ENCODE measurements at places on chromosomes 1 and 21. TPM values are rescaled to one million over a fixed set of nuclear protein-coding genes. Genes with fewer than 3 reads are reported as not detected.

Gene TNFRSF4
- under 0.01 TPM for total RNA-seq

Gene POU3F1
- 0.17 TPM for total RNA-seq

Gene BCL2L15
- under 0.01 TPM for total RNA-seq

Gene C4BPB
- not detected for total RNA-seq

Gene BATF3
- 1.2 TPM for total RNA-seq

Gene GLMN
- 12.2 TPM for total RNA-seq

Gene OR6K3
- not detected for total RNA-seq

Gene CD52
- not detected for total RNA-seq

Gene FNDC5
- total RNA-seq: 0.87 TPM

Gene GCSAML
- total RNA-seq: not detected

Gene XCL1
- not detected for total RNA-seq

Gene FMOD
- 1.6 TPM for total RNA-seq

Gene RGS16
- 0.66 TPM for total RNA-seq

Gene STMN1
- total RNA-seq: 248 TPM

Gene OR10K2
- total RNA-seq: not detected

Gene RAB7B
- total RNA-seq: 12.4 TPM

Gene ALPL
- total RNA-seq: 0.87 TPM

Gene DIO1
- total RNA-seq: under 0.01 TPM

Gene MFSD2A
- 0.58 TPM for total RNA-seq

Gene FCRL2
- total RNA-seq: not detected

Gene KCTD3
- 83.0 TPM for total RNA-seq

Gene FAM72A
- 1.7 TPM for total RNA-seq

Gene DNAJC6
- 0.83 TPM for total RNA-seq

Gene SPAG17
- total RNA-seq: not detected

Gene ITGB3BP
- 9.3 TPM for total RNA-seq

Gene SYCP1
- total RNA-seq: not detected

Gene SV2A
- 19.4 TPM for total RNA-seq

Gene TMEM200B
- 22.8 TPM for total RNA-seq

Gene PADI2
- total RNA-seq: 0.15 TPM

Gene LAMB3
- total RNA-seq: 42.8 TPM

Data from smooth muscle cell of trachea (primary cell).